ENCODE measurements at places on chromosomes 2 and 18.
A peak's percentile ranks its signal among the peaks of the same experiment; 100 is the strongest.

GRCh38 chr18:50161597-50162205, 33.2 kb downstream of the MYO5B start:
- no peak for DNase-seq

GRCh38 chr18:10051877-10052631, 138.2 kb downstream of the VAPA start:
- DNase-seq: peak; percentile 91

GRCh38 chr18:58861861-58862301, 2.8 kb upstream of the ZNF532 start:
- DNase-seq: no peak

- peak; percentile 20 for DNase-seq
These were observed 42.2 kb downstream of the CYBRD1 start for GRCh38 chr2:171564463-171564862.

DNA sequence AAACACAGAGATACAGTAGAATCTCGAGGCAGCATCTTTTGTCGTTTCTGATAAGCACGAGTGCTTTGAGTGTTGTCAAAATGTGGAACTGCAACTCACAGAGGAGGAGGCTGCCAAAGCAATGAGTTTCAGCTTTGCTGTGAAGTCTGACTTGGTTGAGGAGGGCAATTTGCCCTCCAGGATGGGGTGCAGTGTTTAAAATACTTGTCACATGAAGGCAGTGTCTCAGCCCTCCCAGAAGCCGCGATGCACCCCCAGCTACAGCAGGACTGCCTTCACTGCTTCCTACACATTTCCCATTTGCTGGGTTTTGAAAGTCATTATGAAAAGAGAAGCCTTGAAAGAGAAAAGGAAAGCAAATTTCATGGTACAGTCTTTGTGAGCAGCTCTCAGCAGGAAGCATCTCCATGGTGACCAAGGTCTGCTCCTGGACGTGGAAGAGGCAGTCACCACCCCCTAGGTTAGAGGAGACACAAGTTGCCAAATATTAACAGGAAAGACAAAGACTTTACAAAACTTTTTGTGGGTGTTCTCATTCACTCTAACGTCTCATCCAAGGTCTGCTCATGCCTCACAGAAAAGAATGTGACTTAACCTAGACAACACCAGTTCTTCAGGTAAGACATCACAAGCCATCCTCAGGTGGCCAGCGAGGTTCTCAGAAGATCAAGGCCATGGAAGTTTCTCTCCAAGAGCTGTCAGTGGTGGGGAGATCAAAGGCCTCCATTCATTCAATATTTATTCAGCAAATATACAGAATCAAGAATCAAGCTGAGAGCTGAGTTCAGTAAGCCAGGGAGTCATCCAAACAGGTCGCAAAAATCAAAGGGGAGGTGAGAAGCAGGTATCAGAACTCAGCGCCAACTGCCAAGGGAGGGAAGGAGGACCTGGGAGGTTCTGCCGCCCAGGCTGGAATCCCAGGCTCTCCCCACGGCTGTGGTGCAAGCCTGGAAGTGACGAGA, 476.0 kb downstream of the EIPR1 start:
- DNase-seq: no peak

DNA sequence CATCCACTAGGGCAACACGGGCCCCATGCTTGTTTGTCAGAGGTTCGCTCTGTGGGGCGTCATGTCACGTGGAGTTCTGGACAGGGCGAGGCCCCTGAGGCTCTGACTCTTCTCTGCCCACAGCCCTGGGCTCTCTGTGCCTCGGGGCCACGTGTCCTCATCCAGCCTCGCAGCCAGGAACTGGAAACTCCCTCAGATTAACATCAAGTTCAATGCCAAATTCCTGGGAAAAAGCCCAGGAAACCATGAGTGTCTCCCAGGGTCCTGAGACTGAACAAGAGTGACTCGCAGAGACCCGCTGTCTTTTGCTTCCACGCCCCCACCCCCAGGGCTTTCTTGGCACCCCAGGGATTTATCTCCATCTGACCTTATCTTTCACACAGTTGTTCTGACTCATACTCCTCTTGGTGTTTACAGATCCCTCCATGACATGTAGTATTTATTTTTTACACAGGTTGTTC, 174.0 kb upstream of the PIEZO2 start:
- no peak for DNase-seq

- no peak for DNase-seq
These were observed 871 bp upstream of the ALS2 start for GRCh38 chr2:201781557-201782051.

GRCh38 chr2:139721411-139721995, 941.3 kb upstream of the NXPH2 start:
- DNase-seq: no peak

DNA sequence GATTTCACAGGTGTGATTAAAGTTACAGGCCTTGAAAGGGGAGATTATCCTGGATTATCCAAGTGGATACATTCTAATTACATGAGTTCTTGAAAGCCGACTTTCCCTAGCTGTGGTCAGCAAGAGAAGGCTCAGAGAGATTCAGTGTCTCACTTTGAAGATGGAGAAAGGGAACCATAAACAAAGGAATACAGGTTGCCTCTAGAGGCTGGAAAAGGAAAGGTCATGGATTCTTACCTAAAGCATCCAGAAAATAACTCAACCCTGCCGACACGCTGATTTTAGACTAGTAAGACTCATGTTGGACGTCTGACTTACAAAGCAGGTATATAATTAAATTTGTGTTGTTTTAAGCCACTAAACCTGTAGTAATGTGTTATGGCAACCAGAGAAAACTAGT, 1095.7 kb upstream of the ZEB2 start:
- no peak for DNase-seq

- no peak for DNase-seq
These were observed 45.9 kb downstream of the ST6GAL2 start for GRCh38 chr2:106839849-106840595.

GRCh38 chr2:9174771-9175437, 31.7 kb upstream of the ASAP2 start:
- peak; percentile 33 for DNase-seq

- DNase-seq: no peak
These were observed 38.4 kb downstream of the ZAP70 start for GRCh38 chr2:97751752-97752151.

DNA sequence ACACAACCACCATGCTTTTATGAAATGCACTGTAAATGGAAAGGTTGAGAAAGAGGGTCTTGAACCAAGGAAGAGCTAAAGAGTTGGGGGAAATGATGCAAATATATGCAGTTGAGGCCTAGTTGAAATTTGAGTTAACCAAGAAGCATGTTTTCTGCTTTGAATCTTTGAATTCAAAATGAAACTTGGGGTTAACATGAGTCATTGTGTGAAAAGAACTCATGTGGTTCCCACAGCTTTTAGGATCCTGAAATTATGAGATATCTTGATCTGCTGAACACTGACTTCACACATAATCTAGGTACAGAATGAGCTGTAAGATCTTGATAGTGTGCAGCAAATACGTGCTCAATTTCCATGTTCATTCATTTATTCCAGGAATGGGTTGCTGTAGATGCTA, 422.9 kb upstream of the TRIB2 start:
- DNase-seq: no peak

- peak; percentile 85 for DNase-seq
These were observed 91.9 kb downstream of the PPP1R1C start for GRCh38 chr2:182077448-182078142.

DNA sequence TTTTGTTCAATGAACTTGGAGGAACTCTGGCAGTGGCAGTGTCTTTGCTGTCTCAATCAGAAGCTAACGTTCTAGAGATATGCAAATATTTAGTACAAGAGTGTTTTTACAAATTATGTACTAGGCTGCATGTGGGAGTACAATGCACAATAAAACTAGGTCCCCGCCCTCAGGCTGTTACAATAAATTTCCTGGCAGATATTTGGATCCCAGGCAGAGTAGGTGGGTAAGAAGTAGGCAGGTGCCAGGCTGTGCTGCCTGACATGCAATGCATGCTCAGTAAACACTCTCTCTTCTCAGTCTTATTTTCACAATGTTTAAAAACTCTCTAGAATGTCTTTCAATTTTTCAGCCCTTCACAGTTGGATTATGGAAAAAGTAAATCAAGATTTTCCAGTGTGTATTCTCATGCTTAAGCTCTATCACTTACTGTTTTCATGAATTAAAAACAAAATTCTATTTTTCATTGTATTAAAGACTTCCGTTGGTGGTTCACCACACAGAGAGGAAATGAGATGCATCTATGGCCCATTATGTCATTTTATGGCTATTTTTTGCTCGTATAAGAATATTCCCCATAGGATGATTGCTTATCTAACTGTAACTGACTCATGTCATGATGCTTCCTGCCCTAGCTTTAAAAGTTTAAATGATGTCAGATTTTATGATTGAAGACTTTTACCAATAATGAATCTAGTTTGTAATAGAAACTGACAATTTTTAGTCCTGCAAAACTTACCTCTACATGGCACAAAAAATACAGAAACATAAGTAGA, 346.1 kb downstream of the RND3 start:
- DNase-seq: no peak

DNA sequence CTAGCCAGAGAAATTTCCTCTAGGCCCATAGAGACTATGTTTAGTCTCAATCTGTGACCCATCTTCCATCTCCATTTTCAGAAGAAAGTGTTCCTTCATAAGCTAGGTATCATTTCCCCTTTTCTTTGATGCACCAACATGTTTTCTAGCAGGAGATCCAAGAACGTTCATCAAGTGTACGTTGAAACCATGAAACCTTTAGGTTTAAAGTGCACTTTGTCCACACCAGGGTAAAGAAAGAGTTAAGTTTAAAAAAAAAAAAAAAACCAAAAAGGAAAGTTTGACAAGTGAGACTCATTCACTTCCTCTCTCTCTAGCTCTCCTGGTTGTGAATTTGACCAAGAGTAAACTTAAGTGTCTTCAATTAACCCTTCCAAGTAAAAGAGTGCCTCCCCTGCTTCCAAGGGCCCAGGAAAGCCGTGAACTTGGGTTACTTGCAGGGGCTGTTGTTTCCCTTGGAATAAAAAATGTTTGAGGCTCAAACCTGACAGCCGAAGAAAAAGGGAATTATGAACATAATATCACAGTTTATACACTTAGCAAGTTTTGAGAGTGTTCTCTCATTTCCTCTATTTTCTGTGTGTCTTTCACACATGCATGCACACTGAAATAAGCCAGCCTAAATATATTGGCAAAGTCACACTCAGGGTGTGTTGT, 56.7 kb downstream of the LBH start:
- no peak for DNase-seq

DNA sequence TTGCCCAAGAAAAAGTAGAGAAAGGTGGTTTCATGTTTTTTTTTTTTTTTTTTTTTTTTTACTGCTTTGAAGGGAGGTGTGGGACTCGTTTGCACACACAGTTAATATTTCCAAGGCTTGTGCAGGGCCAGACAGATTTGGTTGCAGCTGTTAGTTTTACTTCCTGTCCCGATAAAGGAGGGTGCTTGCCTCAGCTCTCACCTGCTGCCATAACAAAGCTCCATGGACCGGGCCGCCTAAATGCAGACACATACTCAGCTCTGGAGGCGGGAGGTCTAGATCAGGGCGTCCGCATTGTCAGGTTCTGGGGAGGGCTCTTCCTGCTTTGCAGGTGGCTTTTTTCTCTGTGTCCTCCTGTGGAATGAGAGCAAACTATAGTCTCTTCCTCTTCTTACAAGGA, 69.9 kb downstream of the ODC1 start:
- no peak for DNase-seq

- DNase-seq: no peak
These were observed 113.5 kb upstream of the ETAA1 start for GRCh38 chr2:67283641-67284040.

DNA sequence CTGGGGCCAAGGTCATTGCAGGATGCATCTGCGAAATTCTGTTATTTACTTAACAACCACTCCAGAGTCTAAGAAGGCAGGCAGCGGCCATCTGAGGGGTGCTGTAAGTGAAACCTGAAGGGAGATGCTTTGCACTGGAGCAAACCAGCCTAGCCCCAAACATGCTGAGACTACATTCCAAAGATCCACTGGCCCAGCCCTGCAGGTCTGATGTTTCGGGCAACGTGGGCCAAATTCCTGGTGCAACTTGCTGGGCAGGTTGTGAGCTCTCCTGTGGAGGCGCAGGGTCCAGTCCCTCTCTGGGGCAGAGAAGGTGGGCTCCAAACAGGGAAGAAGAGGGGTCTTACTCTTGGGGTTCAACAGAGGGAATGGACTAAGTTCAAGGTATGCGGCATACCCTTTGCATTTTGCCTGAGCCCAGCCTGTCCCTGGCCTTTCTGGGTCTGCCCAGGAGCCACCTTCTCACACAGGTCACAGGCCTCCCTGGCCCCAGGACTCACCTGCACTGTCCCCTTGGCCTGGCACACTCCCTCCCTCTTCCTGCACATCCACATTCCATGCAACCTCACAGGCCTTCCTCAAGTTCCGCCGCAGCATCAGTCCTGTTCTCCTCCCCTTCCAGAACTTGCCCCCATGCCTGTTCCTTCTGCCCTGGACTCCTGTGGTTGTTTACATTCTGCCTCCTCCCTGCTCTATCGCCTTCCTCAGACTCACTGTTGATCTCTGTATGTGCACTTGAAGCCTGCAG, 5.1 kb upstream of the MAL start:
- DNase-seq: no peak

GRCh38 chr2:160335441-160335840, 135.4 kb upstream of the ITGB6 start:
- no peak for DNase-seq

- DNase-seq: no peak
These were observed 10.6 kb downstream of the SCN3A start for GRCh38 chr2:165193178-165193777.

DNA sequence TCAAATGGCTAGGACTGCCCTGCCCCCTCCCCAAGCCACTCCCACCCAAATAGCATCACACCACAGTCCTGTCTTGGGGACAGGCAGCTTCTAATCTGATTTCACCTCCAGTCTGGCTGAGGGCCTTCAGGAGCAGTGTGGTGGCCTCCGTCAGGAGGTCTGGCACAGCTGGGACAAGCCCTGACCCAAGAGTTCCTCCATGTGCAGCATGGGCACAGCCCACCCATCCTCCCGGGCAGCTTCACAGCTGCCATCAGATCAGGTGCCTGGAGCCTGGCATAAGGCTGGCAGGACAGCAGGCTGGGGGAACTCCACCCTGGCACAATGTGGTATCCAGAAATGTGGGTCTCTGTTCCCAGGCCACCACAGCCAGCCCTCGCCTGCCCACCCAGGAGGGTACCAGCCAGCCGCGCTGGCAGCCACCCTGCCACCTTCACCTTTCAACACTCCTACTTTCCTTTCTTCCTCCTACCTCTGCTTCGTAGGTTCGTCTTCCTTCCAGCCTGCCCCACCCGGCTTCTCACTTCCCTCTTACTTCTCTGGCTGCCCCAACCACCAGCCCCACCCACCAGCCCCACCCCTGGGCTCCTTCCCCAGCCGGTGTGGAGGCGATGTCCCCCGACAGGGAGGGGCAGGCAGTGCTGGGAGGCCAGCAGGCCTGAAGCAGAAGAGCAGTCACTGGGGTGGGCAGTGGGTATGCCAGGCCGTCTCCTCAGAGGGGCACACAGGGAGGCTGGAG, at the start of gene CAPG:
CAPG (minus strand) TSS at position 522 of the 739 bp plus-strand sequence. CDS start 8,221 bp downstream, outside the sequence.
- no peak for DNase-seq

DNA sequence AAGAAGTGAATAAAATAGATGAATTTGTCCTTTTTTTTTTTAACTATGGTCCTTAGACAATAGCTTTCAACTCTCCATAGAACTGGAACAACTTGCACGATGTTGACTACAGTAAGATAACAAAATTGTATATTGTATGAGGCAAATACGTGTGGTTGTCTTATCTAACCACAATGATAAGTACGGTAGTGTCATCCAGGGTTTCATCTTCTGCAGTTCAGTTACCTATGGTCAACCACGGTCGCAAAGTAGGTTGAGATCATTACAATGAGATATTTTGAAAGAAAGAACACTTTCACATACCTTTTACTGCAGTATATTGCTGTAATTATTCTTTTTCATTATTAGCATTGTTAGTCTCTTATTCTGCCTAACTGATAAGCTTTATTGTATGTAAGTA, 295.2 kb downstream of the PARD3B start:
- no peak for DNase-seq

All from AG04450 (cell line).